ENCODE measurements at places on chromosomes 3 and 15. TPM values are rescaled to one million over a fixed set of nuclear protein-coding genes. Genes with fewer than 3 reads are reported as not detected.
A peak's percentile ranks its signal among the peaks of the same experiment; 100 is the strongest.

- DNase-seq, result no peak
These were observed 44.5 kb downstream of the OXNAD1 start for GRCh38 chr3:16309558-16309957.

- DNase-seq, result no peak
These were observed 11.9 kb downstream of the CPOX start for GRCh38 chr3:98581474-98581873.

- DNase-seq, result no peak
These were observed 44.6 kb upstream of the SATB1 start for GRCh38 chr3:18469775-18470174.

DNA sequence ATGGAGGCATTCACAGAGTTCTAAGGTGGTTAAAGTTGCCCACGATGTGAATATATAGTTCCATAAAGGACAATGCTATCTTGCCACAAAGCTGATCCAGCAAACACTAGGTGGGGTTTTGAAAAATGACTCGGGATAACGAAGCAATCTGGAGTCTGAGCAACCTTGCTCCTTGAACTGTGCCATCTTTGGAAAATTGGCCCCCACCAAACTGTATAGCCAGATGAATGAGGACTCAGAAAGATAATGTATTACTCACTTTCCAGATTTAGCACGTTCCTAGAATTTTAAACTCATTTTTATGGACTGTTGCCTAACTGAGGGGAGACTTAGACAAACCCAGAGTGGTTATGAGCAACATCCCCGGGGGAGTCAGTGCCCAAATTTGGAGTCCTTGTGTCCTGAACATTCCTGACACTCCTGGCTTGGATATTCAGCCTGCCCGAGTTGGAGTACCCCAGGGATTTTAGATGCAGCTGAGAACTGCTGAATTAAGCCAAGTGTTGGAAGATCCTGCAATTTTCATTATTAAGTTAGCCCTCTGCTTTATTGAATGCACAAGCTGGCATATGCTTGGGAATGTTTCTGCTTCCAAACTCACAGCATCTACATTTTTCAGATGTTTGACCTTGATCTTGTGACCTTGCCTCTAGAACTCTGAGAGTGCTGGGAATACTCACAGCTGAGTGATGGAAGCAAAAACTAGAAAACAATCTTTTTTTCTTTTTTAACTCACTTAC lies 8.8 kb upstream of the MAGI1 start:
- peak; percentile 29 for DNase-seq

DNA sequence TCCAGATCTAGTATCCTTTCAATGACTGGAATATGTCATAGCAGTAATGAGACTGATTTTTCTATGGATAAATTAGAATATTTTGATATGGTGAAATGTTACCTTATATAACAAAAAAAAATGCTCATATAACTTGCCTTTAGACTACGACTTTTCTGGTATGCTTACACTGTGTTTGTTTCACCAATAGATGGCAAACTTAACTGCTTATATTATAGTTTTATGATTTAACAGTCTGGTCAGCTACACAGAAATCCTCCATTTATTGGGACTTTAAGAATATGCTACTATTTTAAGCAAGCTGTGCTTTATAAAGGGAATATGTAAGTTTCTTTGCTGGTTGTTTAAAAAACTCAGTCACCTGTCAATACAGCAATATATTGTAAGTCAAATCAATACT lies 205.6 kb downstream of the VGLL3 start:
- DNase-seq, result peak; percentile 5

DNA sequence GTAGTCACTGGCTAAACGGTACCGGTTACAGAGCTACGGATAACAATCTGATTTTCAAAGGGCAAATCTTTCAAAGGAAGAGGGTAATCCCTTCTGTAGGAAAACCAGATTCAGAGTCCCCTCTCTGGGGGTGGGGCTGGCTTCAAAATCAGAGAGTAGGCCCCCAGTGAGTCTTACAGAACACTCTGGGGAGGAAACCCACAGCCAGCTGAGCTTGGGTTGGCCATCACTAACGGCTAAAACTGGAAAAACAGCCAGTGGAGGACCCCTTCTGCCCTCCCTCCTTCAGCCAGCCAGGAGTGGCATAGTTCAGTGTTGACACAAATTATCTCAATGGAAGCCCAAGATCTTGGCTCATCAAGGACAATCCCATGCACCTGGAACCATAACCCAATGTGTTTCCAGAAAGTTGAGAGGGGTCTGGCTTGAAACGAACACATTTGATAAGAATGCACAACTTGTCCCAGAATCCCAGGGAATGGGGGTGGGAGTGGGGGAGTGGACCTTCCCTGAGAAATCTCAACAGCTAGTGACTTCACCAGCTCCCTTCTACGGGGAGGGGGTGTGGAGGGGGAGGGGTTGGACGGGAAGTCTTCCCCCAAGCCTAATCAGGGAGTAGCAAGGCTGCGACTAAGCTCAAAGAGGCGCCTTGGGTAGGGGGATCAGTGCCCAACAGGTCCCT lies 1.0 kb downstream of the RASL12 start:
- peak; percentile 82 for DNase-seq

DNA sequence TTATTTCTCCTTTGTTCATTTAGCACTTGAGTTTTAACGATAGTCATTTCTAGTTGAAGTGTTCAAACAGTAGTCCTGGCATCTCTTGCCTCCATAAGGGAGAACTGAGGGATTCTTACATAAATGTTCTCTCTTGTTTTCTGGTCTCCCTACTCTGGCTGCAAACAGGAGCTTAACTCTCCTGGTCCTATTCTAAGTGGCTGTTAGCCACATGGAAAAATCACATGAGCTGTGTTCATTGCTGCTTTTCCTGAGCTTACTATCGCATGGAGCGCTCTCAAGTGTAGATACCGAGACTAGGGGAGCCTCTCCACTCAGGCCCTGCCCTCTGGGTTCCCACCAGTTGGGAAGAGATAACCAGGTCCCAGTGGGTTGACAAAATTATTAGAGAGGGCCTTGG lies 403.1 kb upstream of the TPM1 start:
- DNase-seq, result no peak

DNA sequence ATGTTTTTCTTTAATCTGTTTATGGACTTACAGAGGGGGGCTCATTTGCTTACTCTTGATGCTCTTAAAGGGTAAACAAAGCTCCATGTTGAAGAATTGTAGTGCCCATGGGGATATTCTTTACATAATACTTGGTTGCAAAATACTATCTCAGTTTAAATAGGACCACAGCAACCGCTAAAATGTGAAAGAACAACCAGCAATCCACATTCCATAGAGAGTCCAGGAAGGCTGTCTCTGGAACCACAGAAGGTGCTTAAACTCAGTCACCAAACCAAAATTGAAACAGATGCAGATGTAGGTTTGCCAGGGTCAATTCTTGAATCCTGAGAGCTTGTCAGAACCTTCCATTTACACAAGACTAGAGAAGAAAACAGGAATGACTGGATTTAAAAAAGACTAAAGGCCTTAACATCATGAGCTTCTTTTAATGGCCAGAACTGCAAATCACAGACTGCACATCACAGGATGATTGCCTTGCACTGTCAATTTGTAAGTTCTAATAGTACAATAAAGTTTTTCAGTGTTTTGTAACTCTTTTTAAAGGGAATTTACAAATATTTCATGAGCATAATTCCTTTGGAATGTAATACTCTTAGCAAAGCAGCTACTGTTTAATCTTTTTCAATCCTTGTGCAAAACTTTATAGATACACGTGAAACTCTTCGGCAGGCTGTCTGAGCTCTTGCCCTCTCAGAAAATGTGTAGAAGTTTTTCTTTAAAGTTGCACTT lies 661.6 kb downstream of the SI start:
- no peak for DNase-seq

DNA sequence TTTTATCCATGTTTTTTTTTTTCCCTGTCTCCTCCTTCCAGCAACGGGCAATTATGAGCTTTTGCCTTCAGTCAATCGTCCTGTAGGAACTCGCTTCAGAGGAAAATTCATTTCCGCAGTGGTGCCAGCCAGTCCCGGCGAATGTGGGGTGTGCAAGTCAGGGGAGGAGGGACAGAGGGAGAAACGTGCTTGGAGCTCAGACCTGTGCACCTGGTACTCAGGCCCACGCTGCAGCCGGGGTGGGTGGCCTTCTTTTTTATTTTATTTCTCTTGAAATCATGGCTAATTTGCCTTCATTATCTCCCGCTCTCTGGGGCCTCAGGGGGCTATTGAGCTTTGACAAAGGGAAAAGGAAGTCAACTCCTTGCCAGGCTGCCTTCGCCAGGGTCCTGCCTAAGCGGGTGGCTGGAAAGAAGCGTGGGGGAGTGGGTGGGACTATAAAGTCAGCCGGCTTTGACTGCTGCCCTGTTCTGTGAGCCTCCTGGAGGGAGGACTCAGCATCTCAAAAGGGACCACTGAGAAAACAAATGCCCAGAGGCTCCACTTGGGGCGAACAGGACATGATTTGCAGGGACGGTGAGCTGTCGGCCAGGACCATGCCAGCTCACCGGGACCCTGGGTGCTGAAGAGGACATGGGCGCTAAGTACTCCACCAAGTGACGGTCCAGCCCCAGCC lies 5.5 kb downstream of the GRIP2 start:
- no peak for DNase-seq

DNA sequence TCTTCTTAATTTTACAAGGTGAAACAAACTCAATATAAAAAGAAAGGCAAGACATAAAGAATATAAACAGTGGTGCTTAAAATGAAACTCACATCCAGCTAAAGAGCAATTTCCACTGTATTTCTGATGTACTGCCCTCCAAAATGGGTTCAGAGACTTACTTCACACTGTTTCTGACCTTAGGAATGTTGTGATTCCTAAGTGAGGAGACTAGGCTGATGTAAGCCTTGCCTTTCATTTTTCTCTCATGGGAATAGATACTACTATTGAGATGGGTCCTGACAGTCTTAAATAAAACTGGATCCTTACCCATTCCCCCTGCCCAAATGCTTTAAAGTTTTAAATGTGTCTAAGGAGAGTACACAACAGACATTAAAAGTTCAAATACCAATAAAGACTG lies 86.9 kb downstream of the CBLB start:
- no peak for DNase-seq

DNA sequence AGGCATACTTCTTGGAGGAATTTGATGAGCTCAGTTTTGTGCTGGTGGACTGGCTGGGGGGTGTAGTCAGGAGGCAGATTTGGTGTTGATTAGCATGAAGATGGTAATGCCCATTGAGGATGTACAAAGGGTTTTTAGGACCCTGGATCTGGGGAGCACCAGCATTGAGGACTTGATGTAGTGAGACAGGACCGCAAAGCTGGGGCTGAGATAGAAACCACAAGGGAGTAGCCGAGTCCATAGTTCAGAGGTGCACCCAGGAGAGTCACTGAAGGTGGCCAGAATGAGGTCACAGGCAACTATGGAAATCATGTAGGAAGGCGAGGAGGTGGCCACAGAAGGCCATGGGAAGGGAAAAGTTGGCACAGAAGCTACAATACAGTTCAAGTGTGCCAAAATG lies 2.7 kb upstream of the CDC25A start:
- peak; percentile 12 for DNase-seq

- no peak for DNase-seq
These were observed 150.8 kb upstream of the BHLHE40 start for GRCh38 chr3:4828279-4829030.

DNA sequence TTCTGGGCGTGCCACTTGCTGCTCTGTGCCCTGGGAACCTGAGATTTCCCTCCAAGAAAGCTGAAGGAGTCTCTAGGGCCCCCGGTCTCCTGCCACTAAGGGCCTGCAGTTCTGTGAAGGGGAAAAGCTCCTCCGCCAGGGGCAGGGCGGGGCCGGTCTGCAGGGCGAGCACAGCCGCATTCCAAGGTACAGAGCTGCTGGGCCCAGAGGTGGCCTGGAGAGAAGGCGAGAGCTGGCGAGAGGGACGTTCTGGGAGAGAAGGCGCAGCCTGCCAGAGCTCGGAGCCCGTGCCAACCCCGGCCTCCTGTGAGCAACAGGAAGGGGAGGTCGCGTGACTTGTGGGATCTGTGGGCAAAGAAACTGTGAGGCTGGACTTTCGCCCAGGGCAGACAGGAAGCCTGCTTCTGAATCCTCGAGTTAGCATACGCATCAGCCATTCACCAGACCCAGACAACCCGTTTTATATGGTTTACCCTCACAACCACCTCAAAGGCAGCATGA lies 500.4 kb downstream of the SHQ1 start:
- DNase-seq, result peak; percentile 47

DNA sequence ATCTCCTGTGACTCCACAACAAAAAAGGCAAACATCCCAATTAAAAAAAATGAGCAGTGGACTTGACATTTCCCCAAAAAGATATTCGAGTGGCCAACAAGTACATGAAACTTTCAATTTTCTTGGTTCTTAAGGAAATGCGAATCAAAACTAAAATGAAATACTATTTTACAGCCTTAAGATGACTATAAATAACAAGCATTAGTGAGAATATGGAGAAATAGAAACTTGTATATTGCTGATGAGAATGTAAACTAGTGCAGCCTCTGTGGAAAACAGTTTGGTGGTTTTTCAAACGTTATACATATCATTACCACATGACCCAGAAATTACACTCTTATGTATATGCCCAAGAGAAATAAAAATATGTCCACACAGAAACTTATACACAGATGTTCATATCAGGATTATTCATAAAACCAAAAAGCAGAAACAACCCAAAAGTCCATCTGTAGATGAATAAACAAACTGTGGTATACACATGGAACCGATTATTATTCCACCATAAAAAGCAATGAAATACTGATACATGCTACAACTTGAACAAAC lies 153.2 kb upstream of the GPR149 start:
- DNase-seq, result no peak

Gene MST1
- 152 TPM for polyA plus RNA-seq

Gene SNUPN
- polyA plus RNA-seq, result 37.4 TPM

Gene FMN1
- 0.71 TPM for polyA plus RNA-seq

Gene EPHA3
- 0.19 TPM for polyA plus RNA-seq

All from kidney (tissue), 22 donors.